ENCODE measurements at places on chromosomes 16 and 17. TPM values are rescaled to one million over a fixed set of nuclear protein-coding genes. Genes with fewer than 3 reads are reported as not detected.

Gene KLHL10
- 0.16 TPM for polyA plus RNA-seq

Gene FOXN1
- 0.16 TPM for polyA plus RNA-seq

Gene GUCY2D
- polyA plus RNA-seq: 0.34 TPM

Gene ZSCAN10
- not detected for polyA plus RNA-seq

- DNase-seq: no peak
Measured at GRCh38 chr16:30104492-30104891, 8.5 kb upstream of the YPEL3 start.

GRCh38 chr17:546456-546855, 168.2 kb downstream of the VPS53 start:
- DNase-seq: no peak

- DNase-seq: no peak
Measured at GRCh38 chr17:27907976-27908558, 14.9 kb upstream of the LYRM9 start.

- no peak for DNase-seq
Measured at GRCh38 chr16:87086575-87086974, 230.6 kb downstream of the C16orf95 start.
